DMS53 (cell line): ENCODE measurements at places on chromosomes 5 and 9.

DNA sequence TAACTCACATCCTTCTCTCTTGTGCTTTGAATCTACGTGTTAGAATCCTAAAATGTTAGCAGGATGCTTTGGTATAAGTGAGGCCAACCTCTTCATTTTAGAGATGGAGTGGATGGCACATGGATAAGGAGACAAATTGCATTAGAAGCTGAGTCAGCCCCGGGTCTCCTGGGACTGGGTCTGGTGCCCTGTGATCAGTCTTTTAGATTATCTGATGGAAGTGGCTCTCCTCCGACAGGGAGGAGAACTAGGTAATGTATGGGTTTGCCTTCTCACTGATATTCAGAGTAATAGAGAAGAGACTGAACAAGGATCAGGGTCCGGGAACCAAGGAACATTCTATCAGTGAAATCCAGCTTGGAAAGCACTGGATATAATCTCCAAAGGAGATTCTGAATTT, 74.9 kb upstream of the TNFSF8 start:
- no peak for DNase-seq

GRCh38 chr5:104951829-104952228, 1389.2 kb upstream of the NUDT12 start:
- no peak for DNase-seq

DNA sequence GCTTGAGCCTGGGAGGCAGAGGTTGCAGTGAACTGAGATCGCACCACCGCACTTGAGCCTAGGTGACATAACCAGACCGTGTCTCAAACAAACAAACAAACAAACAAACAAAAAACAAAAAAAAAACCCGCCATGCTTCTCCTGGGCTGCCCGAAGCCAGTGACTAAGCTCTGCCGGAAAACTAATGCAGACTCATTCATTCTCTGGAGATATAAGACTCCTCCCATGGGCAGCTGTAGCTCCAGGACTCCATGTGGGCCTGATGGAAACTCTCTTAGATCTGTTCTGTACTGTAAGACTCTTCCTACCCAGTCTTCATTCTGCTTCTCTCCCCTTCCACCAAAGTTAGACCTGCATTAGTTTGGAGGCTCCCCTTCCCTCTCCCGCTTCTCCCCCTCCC, 11.1 kb downstream of the GLDC start:
- DNase-seq, result no peak

GRCh38 chr5:82993416-82993815, 83.8 kb downstream of the TMEM167A start:
- no peak for DNase-seq

- DNase-seq, result no peak
Observed at GRCh38 chr9:129748249-129748648, 4.6 kb downstream of the PTGES start.
